ENCODE measurements at places on chromosomes 16 and 17.
A peak's percentile ranks its signal among the peaks of the same experiment; 100 is the strongest.

- no peak for DNase-seq
Observed at GRCh38 chr16:72865835-72866234, 182.1 kb downstream of the ZFHX3 start.

DNA sequence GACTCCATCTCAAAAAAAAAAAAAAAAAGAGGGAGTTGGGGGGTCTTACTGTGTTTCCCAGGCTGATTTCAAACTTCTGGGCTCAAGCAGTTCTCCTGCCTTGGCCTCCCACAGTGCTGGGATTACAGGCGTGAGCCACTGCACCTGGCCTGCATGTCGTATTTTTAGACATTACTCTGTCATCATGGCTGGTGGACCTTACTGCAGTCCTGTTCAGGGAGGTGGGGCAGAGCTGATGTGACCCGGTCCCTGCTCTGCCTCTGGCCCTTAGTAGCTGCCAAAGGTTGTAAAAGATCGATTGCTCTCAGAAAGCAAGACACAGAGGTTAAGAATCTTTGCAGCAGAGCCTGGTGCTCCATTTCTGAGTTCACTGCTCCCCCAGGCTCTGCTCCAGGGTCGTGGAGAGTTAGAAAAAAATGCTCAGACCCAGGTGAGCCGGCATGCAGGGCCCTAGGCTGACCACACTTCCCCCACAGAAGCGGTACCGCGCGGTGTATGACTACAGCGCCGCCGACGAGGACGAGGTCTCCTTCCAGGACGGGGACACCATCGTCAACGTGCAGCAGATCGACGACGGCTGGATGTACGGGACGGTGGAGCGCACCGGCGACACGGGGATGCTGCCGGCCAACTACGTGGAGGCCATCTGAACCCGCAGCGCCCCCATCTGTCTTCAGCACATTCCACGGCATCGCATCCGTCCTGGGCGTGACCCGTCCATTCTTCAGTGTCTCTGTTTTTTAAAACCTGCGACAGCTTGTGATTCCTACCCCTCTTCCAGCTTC is 7.1 kb upstream of the LASP1NB start:
- no peak for DNase-seq

DNA sequence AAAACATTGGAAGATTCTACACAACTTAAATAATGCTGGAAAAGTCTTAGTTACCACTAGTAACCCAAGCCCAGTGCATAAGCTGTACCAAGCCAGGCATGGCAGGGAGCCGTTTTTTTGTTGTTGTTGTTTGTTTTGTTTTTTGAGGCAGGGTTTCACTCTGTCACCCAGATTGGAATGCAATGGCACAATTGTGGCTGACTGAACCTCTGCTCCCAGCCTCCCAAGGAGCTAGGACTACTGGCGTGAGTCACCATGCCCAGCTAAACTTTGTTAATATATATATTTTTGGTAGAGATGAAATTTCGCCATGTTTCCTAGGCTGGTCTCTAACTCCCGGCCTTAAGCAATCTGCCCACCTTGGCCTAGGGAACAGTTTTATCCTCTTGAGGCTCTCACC is 564 bp upstream of the TMIGD1 start:
- DNase-seq: no peak

DNA sequence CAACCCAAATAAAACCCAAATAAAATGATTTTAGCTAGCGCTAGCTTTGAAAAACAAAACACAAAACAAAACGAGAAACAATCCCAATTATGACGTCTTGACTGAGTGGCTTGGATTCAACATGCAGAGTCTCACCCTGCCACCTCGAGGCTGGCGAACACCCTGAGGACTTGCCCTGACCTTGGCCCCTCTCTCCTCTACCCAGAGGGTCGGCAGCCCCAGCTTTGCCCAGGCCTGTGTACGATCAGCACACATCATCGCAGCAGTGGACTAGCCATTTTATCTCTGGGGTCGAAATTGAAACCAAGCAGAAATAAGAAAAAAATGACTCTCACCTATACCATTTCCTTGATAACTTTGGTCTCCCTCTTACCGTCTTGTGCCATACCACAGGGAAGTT is 4.9 kb downstream of the JMJD6 start:
- no peak for DNase-seq

- no peak for DNase-seq
Observed at GRCh38 chr17:72924196-72924595, 168.3 kb downstream of the SLC39A11 start.

DNA sequence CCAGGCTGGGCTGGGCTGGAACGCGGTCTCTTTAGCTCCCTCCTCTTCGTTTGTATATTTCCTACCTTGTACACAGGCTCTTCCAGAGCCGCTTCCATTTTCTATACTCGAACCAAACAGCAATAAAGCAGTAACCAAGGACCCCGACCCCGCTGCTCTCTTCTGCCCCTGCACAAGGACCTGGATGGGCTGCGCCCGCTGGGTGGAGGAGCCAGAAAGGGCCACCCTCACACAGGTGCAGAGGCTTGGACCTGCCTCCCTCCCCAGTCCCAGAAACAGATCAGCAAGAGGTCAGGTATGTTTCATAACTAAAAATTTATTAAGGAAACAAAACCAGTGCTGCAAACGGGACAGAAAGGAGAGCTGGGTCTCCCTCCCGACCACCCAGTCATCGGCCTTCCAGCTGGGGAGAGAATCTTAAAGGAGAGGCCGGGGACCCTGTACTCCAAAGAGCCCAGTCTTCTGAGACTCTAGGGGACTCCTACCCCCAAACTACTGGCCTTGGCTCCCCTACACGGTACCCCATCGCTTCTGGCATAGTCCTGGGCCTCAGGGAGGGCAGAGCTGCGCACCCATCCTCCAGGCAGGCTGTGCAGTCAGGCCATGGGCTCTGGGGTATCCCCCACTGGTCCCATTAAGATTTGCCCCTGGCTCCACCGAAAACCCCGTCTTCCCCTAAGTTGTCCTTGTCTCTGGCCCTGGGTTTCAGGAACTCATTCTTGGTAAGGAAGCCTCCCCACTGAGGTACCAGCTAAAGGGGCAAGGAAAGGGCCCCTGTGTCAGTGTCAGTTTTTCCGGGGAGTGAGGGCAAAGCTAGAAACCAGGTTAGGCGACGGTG is 4.9 kb downstream of the HIC1 start:
- no peak for DNase-seq

DNA sequence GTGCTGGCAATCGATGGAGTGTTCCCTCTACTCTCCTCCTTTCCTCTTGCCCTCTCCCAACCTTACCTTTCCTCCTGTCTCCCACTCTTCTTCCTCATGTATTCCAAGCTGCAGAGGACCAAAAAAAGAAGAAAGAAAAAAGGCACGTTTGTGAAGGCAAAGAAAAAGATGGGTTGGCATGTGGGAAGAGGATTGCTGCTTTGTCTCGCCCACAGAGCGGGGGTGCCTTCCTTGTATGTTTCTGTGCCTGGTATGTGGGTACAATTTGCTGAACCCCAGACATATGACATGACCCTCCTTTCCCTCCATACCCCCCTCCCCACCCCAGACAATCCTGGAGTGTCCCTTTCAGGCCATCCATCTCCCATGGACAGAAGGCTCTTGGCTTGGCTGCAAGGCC is 13.1 kb upstream of the CTCF start:
- peak; percentile 31 for DNase-seq

DNA sequence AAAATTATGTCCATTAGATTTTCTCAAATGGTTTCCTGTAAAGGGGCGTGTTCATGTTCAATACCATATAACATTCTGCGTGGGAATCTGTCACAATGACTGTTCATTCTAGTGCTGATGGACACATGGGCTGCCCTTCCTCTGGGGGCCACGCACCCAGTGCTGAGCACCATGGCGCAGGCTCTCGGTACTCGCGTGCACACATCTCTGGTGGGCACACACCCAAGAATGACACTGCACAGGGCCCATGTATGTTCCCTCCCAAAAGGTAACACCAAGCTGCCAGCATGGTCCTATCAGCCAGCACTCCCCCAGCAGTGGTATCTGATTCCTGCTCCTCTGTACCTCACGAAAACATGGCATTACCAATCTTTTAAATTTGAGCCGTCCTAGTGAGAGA is 13.7 kb downstream of the B9D1 start:
- no peak for DNase-seq

GRCh38 chr16:57372372-57373116 is at the start of gene CX3CL1:
TSS of gene CX3CL1 (plus strand) at chr16:57372490. CDS start at chr16:57372569, 79 bp downstream.
- DNase-seq: peak; percentile 83

- peak; percentile 63 for DNase-seq
Observed at GRCh38 chr16:75495076-75495674, at the start of gene CHST6. TSS of gene CHST6 (minus strand) at chr16:75495441. CDS start at chr16:75479828, 15,613 bp downstream.

DNA sequence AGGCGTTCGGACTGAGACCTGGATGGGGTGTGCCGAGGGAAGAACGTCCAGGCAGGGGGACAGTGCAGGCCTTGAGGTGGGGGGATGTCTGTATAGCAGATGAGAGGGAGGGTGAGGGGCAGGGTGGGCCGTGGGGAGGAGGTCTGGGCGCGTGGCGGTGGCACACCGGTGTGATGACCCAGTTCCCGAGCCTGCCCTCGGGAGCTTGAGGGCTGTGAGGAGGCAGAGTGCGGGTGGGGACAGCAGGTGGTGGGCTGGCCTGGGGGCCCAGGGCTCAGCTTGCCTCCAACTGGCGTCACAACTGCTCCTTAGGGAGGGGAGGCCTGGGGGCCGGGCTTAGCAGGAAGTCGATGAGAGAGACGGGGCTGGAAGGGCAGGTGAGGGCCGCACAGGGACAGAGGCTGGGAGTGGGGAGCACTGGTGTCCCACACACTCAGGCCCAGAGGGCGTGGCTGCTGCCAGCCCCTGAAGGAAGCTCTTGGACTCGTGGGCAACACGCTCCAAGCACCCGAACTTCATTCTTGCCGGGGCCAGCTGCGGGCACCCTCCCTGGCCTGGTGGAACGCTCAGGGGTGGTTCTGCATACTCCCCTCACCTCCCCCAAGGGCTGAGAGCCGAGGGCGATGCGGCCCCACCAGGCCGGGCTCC is 6.5 kb downstream of the CACNA1H start:
- no peak for DNase-seq

GRCh38 chr16:57115514-57116182 is 23.3 kb downstream of the CPNE2 start:
- DNase-seq: peak; percentile 92

GRCh38 chr16:80738521-80738920 is 65.9 kb downstream of the CDYL2 start:
- DNase-seq: no peak

GRCh38 chr16:56525236-56525635 is 5.4 kb upstream of the BBS2 start:
- DNase-seq: no peak

DNA sequence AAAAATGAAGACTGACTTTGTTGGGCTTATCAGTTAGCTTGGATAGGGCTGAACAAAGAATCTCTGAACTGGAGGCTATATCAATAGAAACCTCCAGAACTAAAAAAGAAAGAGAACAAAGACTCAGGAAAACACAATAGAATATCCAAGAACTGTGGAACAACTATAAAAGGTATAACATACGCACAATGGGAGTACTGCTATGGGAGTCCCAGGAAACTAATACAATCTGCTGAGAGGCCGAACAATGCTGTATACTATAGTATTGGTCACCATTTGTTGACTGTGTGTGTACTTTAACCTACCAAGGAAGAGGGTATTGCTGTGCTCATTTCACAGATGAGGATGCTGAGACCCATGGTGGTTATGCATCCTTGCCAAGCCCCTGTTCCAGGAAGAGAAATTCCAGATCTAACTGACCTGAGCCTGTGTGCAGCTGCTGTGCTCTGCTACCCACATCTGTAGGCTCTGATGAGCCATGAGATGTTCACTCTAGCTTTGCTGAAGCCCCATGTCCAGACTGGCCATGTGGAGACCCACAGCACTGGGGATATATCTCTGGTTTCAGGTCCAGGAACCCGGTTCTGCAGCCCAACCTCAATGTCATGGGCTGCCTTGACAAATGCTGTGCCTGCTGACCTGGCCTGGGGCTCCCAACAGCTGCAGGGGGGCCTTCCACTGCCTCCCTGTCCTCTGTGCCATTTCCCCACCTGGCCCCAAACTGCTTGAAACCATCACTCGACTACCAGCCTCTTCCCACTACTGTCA is 254.3 kb upstream of the TNRC6C start:
- DNase-seq: no peak

- no peak for DNase-seq
Observed at GRCh38 chr17:6066183-6066948, 3.8 kb upstream of the WSCD1 start.

DNA sequence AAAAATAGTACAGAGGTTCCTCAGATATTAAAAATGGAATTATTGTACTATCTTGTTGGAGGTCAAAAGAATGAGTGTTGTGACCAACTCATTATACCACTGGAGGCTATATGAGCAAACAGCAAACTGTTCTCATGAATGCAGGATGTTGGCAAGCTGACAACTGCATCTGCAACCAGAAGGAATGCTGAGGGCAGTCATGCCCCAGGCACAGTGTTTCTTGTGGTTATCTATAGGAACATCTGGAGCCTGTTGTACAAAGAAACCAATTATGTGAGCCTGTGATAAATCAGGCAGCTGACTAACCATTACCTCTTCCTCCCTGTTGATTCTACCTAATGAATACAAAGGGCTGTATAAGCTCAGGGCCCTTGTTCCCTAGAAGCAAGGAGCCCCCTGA is 2057.1 kb downstream of the TP53TG3F start:
- no peak for DNase-seq

DNA sequence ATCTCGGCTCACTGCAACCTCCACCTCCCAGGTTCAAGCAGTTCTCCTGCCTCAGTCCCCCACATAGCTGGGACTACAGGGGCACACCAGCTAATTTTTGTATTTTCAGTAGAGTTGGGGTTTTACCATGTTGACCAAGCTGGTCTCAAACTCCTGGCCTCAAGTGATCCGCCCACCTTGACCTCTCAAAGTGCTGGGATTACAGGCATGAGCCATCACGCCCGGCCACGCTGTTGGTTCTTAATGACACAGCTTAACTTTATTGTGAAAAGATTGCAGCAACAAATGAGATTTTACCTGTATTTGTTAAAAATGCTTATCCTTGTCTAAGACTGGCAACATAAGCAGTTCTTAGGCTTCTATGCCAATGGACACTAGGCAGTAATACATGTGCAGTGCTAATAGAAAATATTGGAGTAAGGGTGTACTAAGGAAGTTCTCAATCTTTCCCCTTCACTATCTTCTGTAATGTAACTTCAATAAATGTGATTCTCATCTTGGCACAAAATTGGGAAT is 2.9 kb downstream of the UBB start:
- no peak for DNase-seq

GRCh38 chr17:31404028-31404949 is 12.8 kb downstream of the RAB11FIP4 start:
- DNase-seq: no peak

DNA sequence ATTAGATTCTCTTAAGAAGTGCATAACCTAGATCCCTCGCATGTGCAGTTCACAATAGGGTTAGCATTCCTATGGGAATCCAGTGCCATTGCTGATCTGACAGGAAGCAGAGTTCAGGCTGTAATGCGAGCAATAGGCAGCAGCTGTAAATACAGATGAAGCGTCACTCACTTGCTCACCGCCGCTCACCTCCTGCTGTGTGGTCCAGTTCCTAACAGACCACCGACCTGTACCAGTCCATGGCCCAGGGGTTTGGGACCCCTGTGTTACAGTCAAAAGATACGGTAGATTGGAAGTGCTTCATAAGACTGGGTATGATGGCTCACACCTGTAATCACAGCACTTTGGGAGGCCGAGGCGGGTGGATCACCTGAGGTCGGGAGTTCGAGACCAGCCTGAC is 2.8 kb downstream of the STAT5A start:
- DNase-seq: no peak

GRCh38 chr17:73719588-73720071 is 75.4 kb upstream of the SDK2 start:
- DNase-seq: peak; percentile 83

GRCh38 chr17:77042476-77043231 is 98.1 kb upstream of the SEC14L1 start:
- DNase-seq: peak; percentile 42

- peak; percentile 72 for DNase-seq
Observed at GRCh38 chr17:81552244-81553017, at the start of gene FAAP100. TSS of gene FAAP100 (minus strand) at chr17:81552353. CDS start at chr17:81552330, 23 bp downstream.

Measured in nucleus accumbens (tissue), 56 donors.